Umbilical cord (tissue), 2 donors: ENCODE measurements at places on chromosomes 16 and 17.

DNA sequence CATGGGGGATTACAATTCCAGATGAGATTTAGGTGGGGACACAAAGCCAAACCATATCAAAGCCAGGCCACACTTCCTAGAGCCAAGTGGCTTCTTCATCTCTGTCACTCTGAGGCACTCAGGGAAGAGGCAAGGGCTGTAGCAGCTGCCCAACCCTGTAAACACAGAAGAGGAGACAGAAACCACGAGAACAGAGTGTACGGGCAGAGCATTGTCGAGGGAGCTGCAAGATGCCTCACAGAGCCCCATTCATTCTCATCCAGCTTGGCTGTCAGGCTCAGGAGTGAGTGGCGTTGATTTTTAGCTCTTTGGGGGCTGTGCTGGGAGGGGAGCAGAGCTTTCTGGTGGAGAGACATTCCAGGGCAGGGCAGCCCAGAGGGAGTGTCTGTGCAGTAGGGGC, 117.2 kb upstream of the SALL1 start:
- DNase-seq: no peak

DNA sequence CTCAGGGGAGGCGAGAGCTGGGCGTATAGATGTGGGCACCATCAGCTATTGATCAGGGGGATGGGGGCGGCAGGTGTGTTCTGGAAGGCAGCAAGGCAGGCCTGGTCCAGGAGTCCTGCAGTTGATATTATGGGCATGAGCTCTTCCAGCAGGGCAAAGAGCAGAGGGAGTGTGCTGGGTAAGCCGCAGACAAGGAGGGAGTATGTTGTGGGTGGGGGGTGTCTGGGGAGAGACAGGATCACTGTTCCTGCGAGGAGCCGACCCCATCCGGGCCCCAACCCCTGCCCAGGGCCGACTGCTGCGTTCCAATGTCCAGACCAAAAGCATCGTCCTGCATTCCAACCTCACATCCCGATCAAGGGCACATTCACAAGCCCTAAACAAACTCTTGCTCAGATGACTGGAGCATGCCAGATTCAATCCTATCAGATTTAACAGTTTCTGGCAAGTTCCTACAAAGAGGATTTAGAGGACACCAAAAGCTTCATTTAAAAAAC, 9.2 kb downstream of the MXRA7 start:
- no peak for DNase-seq

DNA sequence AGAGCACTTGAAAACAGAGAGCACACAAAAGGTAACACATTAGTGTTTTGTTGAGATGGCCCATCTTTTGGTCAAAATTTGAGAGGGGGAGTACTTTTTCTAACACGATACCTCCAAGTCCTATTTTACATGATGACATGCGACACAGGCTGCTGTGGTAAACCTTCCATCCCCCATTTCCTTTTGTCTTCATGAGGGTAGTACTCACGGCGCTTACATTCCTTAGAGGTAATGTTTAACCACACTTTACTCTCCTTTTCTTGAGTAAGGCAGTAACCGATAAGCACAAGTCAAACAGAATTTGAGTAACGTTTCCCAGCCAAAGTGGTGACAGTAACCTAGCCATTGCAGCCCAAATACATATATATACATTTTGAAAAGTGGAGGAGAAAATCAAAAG, 35.8 kb upstream of the PITPNM3 start:
- DNase-seq: no peak

DNA sequence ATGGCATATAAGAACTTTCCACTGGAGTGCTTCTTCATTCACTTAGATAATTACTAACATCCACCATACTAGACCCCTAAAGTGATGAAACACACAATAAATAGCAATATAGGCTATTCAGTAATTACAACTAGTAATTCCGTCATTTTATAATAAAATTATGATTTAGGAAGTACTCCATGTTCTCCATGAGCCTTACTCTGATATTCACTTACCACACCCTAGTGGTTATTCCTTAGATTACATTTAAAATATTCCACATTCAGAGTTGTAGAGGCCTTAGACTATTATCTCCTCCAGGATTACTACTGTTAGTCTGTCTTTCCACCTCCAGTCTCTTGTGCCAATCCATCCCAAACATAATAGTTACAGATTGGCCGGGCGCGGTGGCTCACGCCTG, 62.4 kb downstream of the STH start:
- DNase-seq: no peak

- no peak for DNase-seq
Observed at GRCh38 chr17:32286518-32286900, 20.9 kb downstream of the RHBDL3 start.

DNA sequence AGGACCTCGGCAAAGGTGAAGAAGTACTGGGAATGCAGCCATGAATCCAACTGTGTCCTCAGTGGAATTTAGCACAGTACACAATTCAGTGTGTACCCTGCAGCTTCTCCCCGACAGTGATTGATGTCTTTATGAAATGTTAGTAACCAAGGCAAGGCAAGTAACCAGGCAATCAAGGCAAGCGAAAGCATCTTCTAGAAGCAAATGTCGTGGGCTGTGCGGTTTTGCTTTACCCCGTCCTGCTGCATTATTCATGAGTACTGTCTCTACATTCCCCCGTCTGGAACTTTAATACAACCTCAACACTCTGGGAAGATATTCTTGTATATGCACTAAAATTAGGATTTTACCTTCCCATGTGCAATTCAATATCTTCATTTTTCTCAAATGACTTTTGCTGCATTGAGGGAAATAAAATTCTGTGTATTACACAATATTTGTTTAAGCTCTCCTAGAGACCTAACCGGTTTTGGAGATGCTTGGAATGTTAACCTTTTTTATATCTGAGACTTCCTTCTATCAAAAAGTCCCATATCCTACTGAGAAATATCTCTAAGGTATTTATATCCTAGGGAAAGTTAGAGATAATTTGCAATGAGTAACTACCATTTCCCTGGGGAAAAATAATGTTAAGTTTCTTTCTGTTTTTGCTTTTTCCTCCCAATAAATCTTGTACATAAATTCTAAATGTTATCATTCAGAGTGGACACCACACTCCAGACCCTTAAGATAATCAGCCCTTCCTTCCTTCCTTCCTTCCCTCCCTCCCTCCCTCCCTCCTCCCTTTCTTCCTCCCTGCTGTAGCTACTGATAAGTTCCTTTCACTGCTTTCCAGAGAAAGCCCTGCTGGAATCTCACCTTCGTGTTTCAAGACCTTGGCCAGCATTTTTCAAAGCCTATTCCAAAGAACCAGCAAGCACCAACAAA, 51.9 kb upstream of the ADORA2B start:
- peak; percentile 46 for DNase-seq

- DNase-seq: no peak
Observed at GRCh38 chr17:81419886-81420768, 24.9 kb downstream of the BAHCC1 start.

- DNase-seq: peak; percentile 63
Observed at GRCh38 chr16:56871172-56871593, 6.2 kb downstream of the SLC12A3 start.

- no peak for DNase-seq
Observed at GRCh38 chr17:82000803-82001570, 21.7 kb downstream of the CENPX start.

GRCh38 chr16:87331241-87331801, 14.1 kb upstream of the C16orf95 start:
- no peak for DNase-seq

DNA sequence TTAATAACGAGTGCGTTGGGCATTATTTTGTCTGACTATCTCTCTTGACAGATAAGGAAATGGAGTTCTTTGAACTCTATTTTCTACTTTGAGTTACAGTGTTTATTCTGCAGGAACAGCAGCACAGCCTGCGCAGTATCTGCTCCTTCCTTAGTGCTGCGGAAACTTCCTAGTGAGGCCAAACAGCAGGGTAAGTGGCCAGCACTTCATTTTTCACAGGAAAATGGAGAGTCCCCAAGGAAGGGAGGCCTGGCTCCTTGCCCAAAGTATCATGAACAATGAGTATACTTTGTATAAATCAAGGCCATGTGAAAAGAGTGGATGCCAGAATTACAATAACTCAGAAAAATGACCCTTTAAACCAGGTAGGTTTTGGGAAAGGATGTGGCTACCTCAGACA, 140.6 kb downstream of the VPS53 start:
- DNase-seq: no peak

DNA sequence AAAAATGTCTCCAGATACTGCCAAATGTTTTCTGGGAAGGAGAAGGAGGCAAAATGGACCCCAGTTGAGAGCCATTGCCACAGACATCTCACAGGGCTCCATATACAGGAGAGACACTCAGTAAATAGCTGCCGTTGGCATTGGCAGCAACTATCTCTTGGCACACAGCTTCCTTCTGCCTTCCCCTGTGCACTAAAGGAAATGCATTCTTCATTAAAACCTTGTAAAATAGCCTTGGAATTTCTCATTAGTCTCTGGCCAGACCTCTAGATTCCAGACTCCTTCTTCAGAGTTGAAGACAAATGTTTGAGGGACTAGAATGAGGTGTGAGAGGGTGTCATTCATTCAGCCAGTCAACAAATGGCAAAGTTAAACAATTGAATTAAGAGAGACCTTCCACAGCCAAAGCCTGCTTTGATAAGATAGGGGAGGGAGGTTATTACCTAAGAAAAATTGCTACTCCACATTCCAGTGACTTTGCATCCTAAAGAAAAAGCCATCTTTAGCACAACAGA, 223.9 kb upstream of the HS3ST3A1 start:
- DNase-seq: no peak

DNA sequence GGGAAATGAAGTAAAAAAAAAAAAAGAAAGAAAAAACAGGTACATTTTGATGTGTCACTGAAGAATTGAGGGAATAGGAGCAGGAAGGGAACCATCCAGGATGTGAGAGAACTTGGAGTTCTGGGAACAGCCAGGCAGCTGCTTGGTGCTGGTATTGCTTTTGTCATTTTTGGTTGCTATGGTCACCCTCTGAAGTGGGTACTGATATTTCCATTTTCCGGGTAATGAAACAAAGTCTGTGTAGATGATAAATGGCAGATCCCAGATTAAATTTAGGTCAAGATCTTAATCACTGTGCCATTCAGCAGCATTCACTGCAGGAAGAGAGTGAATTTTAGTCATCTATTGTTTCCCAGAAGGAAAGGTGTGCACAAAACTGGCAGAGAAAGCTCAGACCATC, 93.6 kb downstream of the ABCA8 start:
- DNase-seq: no peak

DNA sequence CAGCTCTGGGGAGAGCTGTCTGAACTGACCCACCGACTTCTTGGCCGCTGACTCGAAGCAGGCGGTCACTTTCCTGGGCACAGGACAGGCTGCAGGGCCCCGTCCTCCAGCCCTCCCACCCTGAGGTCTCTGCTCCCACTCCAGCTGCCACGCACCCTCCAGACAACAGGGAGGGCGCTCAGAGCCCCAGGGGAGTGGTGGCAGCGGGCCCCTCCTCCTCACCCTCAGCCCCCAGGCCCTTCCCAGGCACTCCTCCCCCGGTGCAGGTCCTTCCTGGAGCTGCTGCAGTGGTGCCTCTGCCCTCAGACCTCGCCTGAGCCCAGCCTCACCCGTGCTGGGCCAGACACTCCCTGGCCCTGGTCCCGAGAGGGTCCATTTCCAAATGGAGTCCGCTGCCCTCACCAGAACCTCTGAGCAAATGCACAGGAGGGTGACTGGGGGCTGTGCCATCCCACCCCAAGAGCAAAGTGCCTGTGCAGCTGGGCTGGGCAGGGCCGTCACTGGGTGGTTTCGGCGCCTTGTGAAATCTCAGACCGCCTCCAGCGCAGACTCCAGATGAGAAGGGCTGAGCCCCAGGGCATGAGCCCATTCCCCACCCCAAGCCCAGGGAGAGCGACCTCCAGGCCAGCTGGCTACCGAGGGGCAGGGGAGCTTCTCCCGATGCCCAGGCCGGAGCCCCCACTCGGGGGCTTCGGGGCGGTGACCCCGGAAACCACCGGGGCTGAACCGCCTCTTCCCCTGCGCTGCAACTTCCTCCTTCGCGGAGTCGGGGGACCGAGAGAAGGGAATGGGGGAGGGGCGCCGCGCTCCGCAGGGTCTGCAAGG, 717 bp downstream of the CYBA start:
- peak; percentile 42 for DNase-seq

DNA sequence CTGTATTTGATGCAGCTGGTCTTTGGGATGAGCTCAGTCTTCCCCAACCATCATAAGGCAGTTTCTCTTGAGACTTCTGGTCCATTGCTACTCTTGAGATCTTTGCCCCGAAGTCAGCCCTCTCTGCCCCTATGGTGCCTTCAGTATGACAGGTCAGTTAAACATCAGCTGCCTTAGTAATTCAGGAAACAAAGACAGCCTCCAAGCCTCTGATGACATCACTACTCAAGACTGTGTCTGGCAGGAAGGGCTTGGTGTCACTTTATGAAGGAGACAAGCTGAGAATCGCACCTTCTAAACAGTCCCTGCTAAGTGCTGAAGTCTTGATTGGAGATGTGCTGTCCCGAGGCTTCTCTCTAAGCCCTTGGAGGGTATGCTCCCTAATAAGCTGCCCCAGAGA, 104.9 kb upstream of the TBX2 start:
- DNase-seq: peak; percentile 57

DNA sequence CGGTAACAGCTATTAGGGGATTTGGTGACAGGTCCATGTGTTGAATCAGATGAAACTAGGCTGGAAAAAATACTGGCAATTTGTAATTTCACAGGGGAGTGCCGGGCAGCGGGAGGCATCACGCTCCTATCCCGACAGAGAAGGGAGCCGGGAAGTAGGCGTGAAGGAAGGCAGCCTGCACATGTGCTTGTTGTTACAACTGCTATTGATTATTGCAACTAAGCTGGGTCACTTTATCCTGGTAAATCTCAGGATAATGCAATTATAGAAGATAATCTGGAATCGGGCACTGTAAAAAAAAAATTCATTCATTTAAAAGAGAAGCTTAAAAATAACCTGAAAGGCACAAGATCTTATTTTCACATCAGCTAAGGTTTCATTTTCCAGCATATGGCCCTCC, 180.6 kb downstream of the FOXL1 start:
- DNase-seq: no peak

DNA sequence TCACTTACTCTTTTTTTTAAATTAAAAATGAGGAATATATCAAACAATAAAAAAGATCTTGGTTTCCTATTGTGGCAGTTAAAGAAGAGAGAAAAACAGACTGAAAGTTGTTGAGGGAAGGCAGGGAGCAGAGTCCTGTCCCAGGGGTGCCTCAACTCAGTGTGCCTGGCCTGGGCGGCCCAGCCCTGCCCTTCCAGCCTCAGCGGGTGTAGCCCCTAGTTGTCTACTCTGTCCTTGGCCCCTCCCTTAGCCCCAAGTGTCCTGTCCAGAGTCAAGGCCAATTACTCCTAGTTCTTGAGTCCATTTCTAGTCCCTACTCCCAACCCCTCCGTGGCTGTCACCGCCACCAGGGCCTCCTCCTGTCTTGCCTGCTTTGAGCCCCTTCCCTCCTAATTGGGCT, 52.5 kb downstream of the SMPD3 start:
- no peak for DNase-seq

GRCh38 chr17:41544491-41544892, 16.4 kb upstream of the KRT19 start:
- DNase-seq: peak; percentile 80

DNA sequence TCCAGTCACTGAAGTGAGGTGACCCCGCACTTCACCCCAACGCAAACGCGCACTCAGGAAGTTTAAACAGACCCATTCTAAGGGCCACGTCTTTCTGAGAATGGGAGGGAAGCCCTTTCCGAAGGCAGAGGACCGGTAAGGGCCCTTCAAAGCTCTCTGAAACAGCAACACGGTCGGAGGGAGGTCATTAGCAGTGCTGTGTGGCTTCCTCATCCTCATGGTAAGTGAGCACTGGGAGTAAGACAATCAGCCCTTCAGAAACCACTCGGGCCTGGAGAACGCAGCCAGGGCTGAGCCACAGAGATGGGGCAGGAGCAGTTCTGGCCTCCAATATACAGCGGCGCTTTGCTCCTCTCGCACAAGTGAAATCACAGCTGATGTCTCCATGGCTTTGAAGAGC, 23.7 kb downstream of the SRL start:
- no peak for DNase-seq
